IPS DF 19.7 (cell line): ENCODE measurements at places on chromosomes 6 and 20.

- DNase-seq = no peak
These were observed 132.0 kb upstream of the EEF1E1 start for GRCh38 chr6:8234321-8234720.

DNA sequence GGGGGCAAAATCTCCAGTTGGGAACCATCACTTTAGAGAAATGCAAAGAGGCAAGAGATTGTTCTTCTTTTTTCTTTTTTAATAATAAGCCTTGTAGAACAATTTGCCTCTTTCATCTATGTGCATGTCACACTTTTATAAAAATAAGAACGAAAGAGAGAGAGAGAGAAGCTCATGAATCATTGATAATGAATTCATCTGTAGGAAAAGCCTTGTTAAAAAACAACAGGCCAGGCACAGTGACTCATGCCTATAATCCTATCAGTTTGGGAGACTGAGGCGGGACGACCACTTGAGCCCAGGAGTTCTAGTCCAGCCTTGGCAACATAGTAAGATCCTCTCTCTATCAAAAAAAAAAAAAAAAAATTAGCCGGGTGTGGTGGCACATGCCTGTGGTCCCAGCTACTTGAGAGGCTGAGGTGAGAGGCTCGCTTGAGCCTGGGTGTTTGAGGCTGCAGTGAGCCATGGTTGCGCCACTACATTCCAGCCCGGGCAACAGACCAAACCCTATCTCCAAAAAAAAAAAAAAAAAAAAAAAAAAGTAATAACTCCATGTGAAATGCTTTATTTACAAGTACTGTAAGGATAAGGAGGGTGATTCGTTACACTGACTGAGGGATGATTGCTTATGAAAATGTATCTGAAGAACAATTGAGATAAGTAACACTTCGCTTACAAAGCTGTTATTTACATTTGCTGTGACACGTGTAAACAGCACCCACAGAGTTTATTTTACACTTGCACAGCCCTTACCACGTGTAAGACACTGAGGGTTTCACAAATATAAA is 6.0 kb downstream of the CCN5 start:
- no peak for DNase-seq

DNA sequence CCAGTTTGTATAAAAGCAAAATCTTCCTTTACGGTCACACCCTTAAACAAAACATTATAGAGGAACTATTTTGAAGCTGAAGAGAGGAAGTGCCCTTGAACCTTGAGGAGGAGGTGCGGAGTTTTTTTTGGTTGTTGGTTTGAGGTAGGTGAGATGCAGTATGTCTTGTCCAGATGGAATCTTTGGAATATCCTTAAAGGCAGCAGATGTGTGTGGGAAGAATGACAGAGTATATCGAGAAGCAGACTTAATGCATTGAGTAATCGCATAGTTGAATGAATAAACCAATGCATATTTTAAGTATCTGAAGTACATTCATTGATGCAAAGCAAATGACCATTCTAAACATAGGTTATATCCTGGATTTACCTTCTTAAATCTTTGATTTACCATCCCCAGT is 49.9 kb downstream of the AIG1 start:
- DNase-seq = no peak

GRCh38 chr20:4666001-4666479 is 55.7 kb upstream of the PRND start:
- DNase-seq = no peak

DNA sequence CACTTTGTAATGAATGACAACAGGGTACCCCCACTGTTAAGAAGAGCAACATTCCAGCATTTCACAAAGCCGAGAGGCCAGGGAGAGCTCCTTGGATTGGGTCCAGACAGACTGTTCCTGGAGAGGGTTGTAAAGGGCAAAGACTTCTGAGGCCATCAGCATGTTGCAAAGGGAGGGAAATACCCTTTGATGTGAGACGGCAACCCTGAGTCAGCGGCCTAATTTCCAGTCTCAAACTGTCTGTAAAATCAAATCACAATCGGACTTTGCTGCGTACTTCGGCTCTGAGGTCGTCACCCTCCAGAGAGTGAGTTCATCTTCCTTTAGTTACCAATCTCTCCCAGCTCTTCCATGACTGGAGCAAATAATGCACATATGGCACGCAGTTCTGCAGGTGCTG is 101.0 kb upstream of the DTNBP1 start:
- DNase-seq = no peak

- no peak for DNase-seq
These were observed 95.6 kb downstream of the SYCP2 start for GRCh38 chr20:59837623-59838394.

GRCh38 chr20:46670228-46670584 is 18.9 kb upstream of the SLC13A3 start:
- no peak for DNase-seq

DNA sequence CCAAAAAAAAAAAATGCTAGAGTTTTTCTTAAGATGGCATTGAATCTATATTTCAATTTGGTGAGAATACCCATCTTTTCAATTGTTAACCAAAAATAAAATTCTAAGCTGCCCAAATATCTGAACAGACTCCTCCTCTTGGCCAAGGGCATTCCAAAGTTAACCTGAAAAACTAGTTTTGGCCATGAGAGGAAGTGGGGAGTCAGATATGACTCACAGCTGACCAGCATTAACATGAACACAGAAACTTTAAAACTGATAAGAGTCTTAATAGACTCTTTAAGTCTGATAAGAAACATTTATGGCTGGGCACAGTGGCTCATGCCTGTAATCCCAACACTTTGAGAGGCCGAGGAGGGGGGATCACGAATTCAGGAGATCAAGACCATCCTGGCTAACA is 171.3 kb downstream of the FAXC start:
- no peak for DNase-seq

- DNase-seq = no peak
These were observed 23.3 kb downstream of the PCNA start for GRCh38 chr20:5096463-5096862.

DNA sequence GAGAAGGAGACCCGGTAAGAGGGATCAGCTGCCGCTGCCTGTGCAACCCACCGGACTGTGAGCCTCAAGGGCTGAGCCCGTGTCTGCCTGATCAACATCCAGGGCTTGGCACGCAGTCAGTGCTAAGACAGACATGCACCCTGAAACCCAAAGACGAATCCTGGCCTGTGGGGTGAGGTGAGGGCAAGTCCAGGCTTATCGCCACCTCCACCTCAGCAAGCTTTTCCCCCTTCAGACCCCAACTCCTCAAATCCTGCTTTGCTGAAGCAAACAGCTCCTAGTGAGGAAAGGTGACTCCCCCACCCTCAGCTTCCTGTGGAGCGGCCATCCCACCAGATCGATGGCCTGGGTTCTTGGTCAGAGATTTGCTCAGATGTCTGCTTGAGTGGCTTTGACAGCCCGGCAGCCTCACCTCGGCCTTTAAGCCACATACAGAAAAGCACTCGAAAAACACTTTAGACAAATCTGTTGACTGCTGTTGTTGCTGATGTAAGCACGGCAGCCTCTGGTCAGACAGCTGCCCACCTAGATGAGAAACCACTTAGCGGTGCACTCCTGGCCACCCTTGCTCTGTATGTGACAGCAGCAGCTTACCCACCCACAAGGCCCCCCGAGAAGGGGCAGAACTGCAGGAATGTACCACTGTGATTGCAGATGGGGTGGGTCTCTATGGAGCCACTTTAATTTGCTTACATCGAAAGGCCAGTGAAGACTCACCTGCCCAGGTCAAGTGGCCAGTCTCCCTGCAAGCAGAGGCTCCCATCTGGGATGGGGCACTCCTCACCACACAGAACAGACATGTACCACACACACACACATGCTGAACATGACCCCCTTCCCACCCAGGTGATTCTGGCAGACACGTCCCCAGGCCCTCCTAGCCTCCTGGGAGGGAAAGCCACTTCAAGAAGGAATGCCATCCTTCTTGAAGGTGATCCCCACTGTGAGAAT is 14.8 kb downstream of the MTCH1 start:
- DNase-seq = no peak

DNA sequence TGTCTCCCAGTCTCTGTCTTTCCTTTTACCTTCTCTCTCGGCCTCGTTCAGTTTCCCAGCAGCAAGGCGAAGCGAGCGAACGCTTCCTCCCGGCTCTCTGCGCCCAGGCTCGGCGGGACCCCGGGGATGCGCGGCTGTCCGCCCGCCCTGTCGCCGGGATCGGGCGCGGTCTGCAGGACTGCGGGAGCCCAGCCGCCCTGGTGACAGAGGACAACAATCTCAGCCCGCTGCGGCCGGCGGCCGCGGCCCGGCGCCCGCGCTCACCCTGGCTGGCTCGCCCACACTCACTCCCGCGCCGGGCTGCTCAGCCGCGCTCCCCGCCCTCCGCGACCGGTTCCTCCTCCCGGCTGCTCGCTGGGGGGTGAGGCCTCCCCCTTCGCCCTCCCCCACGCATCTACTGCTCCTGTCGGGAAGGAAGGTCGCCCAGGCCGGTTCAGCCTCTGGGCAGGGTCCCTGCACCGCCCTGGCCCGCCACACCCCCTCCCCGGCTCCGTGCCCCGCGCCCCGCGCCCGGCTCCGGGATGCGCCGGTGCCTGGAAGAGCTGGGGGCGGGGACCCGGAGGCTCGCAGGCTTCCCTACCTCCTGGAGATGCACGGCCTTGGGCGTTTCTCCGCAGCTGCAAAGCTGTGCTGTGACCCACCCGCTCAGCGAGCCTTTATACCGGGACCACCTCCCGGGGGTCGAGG is 410 bp downstream of the SYNE1 start:
- DNase-seq = no peak

- DNase-seq = peak; percentile 17
These were observed 1614.7 kb downstream of the KHDRBS2 start for GRCh38 chr6:60671369-60671768.

GRCh38 chr6:97026298-97026697 is 101.8 kb downstream of the KLHL32 start:
- no peak for DNase-seq
